ENCODE measurements at places on chromosomes 2 and 18. TPM values are rescaled to one million over a fixed set of nuclear protein-coding genes. Genes with fewer than 3 reads are reported as not detected.

GRCh38 chr2:230758566-230759480 is 46.2 kb downstream of the CAB39 start:
- DNase-seq = no peak

DNA sequence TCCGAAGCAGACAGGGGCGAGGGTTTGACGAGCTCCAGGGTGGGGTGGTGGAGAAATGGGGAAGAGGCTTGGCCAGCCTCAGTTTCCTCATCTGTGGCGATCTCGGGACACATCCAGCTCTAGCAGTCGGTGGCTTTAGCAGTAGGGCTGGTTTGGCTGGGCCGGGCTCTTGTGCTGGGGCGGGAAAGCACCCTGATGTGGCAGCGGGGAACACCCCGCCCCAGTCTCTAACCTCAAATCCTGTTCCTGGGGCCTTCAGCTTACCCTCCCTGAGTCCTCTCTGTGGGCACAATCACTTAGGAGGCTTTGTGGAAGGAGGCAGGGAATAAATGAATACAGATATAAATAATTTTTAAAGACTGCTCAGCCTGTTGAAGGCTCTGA is 26.5 kb upstream of the MCFD2 start:
- no peak for DNase-seq

GRCh38 chr18:26869640-26870039 is 4.1 kb upstream of the AQP4 start:
- no peak for DNase-seq

- DNase-seq = no peak
Measured at GRCh38 chr2:179240481-179241451, 23.9 kb downstream of the SESTD1 start.

DNA sequence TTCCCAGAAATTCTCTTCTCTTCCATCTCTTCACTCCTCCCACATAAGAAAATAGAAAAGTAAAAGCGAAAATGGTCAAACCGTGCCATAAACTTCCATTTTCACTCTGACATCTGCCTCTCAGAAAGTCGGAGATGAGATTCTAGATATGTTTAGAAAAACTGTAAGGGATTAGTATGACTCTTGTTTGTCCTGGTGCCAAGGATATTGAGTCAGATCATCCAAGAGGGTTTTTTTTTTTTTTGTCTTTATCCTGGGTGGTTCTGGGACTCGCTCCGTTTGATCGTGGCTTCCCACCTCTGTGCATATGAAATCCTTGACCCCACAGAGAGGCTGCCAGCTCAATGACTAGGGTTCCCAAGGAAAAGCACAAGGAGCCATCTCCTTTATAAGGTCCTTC is 17.3 kb downstream of the EN1 start:
- no peak for DNase-seq

DNA sequence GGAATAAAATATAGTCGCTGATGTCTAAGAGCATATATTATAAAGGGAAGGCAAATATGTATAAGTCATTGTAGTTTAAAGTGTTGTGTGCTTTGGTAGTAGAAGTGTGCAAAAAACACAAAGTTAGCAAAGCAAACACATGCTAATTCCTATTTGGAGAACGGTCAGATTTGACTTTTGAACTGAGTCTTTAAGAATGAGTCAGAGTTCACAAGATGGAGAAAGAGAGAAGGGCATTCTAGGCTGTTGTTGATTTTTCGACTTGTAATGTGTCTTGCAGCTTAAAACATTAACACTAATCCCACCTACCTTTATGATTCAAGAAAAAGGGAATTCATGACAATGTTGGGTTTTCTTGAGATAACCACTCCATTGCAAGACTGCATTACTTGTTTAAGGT is 98.1 kb downstream of the CRIM1 start:
- no peak for DNase-seq

DNA sequence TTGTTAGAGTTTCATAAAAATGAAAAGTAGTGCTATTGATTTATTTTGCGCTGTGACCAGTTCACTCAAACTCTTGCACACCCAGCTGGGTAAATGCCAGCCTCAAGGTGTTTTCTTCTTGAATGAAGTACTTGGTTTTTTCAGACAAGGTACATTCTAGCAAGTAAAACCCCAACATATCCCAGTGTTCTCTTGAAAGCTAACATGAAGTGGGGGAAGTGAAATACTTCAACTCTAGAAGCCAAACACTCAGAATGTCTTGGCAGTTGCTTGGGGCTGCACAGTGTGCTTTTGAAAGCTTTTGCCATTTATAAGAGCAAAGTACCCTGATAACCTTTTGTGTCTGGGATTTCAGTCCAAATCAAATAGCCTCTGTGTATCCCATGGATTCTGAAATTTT is 13.4 kb downstream of the NPAS2 start:
- no peak for DNase-seq

GRCh38 chr2:218168635-218169462 is 2.1 kb upstream of the CXCR1 start:
- DNase-seq = peak; percentile 27

GRCh38 chr2:164515030-164515429 is 106.3 kb downstream of the GRB14 start:
- no peak for DNase-seq

DNA sequence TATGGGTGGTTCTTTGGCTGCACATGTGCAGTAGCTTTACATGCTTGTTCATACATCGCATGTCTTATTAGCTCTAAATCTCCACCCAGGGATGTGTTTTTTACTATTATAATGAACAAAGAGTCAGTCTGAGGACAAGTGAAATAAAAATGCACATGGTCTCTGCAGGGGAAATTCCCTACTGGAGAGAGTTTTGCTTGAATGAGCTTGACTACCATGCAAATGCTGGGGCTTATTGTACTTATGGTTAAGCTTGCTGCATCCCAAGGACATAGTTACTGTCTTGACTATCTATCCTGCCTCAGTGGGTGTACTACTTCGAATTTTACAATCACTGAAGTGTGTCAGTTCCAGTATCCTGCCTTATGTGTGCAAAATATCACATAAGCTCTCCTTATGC is 362.7 kb downstream of the TDRD15 start:
- DNase-seq = no peak

ANKRD30BL gene
- total RNA-seq = not detected

BZW1 gene
- total RNA-seq = 179 TPM

TXNDC2 gene
- not detected for total RNA-seq

SIX3 gene
- total RNA-seq = not detected

CACNB4 gene
- 4.8 TPM for total RNA-seq

CFAP65 gene
- not detected for total RNA-seq

TMEM178A gene
- 4.2 TPM for total RNA-seq

All from tibial nerve (tissue), 4 donors.